ENCODE measurements at places on chromosomes 1 and 21.

DNA sequence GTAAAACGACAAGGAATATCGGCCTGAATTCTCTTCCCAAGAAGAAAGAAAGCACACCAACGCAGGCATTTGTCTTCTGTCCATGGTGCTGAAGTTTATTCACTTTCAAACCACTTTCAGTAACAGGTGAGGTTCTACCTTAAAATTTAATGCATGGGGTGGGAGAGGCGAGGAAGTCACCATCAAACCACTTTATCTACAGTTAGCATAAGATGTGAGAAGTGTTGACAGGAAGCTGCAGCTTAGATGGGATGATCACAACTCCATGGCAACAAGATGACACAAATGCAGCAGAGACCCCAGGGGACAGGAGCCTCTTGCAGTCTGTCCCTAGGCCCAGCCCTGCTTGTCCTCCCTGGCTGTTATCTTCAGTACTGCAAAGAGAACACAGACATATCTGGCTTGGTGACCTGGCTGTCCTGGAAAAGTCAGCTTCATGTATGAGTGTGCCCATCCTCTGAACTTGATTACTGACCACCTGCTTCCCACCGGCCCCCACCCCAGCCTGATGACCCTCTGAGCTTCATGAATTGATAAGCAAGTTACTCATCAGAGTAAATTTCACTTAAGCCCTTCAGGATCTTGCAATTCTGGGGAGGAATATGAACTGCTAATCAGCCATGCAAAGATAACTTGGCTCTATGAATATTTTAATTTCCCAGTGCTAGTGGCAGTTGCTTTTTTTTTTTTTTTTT is 1.8 kb downstream of the NPPA start:
- DNase-seq = no peak

DNA sequence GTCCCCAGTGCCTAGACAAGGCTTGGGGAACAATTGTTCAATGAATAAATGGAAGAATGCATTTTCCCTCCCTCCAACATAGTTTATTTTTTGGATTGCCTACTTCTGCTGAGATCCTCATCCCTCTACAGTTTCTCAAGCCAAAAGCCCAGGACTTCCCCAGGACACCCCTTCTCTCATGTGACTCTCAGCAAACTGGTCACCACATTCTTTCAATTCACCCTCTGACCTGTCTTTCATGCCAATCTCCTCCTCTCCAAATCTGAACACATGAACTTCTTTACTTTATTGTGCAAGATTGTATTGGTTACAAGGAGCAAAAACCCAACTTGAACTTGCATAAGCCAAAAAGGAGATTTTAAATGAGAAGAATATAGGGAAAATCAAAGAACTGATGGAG is 103.2 kb upstream of the JUN start:
- no peak for DNase-seq

DNA sequence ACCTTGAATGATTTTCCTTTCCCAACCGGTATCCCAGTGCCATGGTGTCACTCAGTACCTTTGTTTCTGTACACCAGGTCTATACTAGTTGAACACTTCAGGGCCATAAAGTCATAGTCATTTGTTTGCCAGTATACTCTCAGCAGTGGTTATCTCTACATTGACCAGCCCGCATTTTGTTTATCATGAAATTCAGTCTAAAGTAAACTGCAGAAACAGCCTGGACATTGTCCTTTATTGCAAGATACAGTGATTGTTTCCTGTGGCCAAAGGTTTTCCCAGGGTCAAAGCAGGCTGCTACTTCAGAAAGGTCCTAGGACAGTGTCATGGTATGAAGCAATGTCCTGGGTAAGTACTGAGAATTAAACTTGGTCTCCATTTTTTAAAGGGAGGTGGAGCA is 407.4 kb downstream of the RWDD3 start:
- DNase-seq = no peak

- no peak for DNase-seq
These were observed 317.6 kb downstream of the PRDM2 start for GRCh38 chr1:14017531-14017961.

DNA sequence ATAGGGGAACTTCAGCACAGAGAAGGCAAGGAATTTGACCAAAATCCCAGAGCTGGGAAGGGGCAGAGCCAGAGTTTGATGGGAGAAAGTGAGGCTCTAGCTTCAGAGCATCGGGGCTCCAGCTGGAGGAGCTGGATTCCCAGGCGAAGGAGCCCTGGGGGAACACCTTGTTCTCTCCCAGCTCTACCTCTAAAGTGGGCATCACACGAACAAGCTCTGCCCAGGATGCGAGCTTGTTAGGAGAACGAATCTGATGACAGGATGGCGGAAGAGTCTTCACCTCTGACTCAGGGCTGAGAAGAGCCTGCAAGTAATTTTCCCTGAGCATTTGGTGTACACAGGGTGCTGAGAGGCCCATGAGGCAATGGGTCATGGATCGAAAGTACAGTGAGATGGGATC is 22.0 kb downstream of the TNNT2 start:
- no peak for DNase-seq

DNA sequence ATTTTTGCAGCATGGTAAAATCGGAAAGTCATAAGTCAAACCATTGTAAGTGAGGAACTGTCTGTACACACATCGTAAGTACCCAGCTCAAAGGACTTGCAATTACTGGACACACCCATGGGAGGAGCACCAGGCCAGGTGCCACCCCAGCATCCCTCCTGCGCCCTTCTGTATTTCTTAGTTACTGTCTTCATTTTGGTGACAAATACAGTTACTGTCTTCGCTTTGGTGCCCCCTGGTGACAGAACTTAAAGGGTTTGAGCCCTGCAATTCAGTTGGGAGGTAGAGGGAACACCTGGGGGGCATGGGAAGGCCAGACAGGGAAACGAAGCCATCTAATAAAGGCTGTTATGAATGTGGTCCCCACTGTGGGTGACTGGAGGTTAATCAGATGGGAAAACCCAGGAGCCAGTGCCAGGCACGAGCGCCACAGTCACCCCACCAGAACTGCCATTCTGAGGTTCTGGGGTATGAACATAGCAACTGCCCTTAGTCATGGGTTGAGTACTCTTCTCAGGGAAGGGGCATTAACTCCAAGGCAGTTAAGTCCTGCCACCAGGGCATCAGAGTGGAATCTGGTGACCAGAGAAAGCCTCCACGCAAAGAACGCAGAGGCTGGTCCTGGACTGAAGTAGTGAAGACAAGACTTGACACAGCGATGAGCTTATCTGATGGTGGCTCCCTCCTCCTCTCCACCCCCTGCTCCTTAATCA is 612.9 kb downstream of the PTPRU start:
- DNase-seq = no peak

GRCh38 chr1:27787895-27788294 is 14.9 kb downstream of the STX12 start:
- DNase-seq = no peak

DNA sequence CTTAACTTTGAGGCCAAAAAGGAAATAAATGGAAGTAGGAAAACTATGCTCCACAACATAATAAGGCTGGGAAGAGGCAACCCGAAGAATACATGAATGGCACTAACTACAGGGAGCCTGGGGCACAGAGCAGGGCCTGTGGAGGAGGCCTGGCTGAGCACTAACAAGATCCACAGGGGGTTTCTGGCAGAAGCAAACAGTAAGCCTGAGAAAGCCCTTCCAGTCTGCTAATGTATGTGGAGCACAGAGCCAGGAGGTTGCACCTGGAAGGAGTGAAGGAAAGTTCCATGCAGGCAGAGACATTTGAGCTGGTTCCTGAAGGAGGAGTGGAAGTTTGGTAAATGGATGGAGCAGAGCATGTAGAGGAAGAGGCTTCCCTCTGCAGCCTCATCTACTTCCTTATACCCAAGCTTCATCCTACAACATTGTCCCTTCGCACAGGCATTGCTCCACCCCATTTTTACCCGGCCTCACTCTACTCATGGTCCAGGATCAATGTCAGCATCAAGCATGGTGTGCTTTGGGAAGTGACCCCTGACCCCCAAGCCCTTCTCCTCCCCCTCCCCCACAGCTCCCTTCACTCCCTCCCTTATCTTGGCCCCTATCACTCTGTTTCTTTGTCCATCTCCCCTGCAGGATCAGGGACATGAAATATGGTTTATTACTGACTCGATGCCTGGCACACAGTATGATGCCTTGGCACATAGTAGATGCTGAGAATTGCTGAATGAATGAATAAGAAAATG is 23.3 kb downstream of the SHISA4 start:
- no peak for DNase-seq

DNA sequence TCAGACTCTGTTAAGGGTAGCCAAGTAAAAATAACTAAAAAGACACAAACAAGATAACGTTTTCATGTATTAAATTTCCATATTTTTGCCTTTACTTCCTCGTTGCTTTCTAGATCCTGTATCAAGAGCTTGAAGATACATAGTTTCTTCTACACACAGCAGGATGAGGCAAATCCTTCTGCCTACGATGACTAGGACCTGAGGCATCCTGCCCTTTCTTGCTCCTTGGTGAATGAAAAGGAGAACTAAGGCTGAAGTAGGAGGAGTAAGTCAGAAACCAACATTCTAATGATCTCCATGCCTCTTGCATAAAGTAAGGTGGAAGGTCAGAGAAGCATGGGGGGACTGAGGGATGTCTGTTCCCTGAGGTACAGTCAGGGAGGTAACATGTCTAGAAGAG is 102.6 kb downstream of the GPATCH2 start:
- DNase-seq = no peak

- no peak for DNase-seq
These were observed 153.1 kb upstream of the RAB4A start for GRCh38 chr1:229117664-229118300.

- no peak for DNase-seq
These were observed 22.4 kb upstream of the POU3F1 start for GRCh38 chr1:38068980-38069340.

GRCh38 chr1:153364766-153365666 is 7.4 kb downstream of the S100A9 start:
- no peak for DNase-seq

DNA sequence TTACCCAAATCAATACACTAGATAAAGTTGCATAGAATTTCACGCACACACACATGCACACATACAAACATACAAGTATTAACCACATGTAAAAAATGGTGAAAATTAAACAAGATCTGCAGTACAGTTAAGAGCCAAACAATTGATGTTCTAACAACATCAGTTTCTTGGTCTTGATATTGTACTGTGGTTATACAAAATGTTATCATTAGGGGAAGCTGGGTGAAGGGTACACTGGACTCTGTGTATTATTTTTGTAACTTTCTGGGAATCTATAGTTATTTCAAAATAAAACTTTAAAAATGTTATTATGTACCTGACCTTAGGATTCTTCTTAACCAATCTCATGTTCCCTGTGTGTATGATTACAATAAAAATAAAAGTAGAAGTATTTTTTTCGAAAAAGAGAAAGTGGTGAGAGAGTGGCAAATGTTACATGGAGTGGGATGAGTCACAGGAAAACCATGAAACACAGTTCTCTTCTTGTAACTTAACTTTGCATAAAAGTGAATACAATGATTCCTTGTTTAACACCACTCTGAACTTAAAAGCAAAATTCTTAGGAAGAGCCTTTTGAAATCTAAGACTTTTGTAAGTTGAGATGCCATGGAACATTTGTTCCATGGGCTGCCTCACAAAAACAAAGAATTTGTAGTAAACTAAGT is 101.6 kb upstream of the RUNX1 start:
- DNase-seq = no peak

DNA sequence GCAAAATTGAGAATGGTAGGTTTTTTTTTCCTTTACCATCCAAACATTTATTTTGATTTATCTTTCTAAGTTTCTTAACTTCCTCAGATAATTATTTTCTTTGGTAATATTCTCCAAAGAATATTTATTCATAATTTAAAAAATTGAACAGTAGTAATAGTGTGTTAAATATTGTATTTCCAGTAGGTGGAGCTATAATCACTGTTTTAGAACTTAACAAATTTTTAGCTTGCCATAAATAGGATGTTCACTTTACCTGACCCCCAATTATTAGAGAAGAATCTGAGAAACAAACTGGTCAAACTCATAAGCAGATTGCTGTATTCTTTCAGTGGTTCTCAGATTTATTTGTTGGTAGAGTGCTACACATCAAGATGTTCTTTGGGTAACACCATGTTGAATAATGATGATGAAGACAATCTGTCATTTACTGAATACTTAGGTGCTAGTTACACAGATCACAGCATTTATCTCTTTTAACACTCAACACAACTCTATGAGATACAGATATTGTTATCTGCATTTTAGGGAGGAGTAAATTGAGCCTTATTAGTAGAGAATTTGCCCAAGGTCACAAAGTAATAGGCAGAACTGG is 82.4 kb upstream of the GPR88 start:
- no peak for DNase-seq

DNA sequence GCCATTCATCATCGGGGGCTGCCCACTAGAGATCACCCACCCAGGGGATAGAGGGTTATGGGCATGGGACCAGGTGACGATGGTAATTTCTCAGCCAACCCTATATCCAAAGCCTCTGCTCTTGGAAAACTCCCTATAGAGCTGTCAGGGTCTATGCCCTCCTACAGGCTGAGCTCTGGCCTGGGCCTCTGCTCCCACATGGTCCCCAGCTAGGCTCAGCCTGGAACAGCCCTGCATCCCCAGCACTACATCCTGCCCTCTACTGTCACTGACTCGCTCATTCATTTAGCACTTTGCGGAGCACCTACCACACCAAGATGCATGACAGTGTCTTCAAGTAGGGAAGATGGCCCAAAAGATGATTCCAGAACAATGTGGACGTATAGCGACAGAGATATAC is 45.0 kb upstream of the EPS8L3 start:
- no peak for DNase-seq

- DNase-seq = no peak
These were observed 25.0 kb downstream of the CAPN2 start for GRCh38 chr1:223737342-223737741.

GRCh38 chr21:16460936-16461335 is 731.2 kb downstream of the USP25 start:
- DNase-seq = no peak

DNA sequence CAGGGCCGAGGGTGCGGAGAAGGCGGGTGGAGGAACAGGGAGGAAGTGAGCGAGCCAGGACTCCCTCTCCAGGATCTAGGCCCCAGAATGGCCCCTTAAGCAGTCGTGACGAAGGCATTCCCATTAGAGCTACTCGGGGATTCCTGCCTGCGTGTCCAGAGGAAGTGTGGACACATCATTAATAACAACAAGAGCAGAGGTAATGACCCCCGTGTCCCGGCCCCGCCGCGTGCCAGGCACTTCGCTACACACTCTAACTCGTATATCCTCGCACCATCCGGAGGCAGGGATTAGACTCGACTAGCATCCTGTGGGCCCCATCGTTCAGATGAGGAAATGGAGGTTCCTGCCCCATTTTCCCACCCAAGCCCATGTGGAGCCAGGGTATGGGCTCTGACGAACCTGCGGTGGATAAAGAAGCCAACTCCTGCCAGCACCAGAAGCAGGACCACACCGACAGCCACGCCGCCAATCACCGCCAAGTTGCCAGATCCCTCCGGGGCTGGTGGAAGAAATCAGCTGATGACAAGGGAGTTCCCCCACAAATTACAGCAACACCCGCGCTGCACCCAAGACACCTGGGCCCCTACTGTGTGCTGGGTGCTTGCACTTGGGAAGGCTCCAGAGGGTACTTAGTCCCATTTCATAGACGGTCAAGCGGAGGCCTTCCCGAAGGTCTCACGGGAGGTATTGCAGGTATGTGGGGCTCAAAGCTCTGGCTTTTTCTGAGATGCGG is 21.6 kb downstream of the EPHA2 start:
- no peak for DNase-seq
